Pericardium fibroblast (primary cell): ENCODE measurements at places on chromosomes 3 and 15. TPM values are rescaled to one million over a fixed set of nuclear protein-coding genes. Genes with fewer than 3 reads are reported as not detected.

PCOLCE2 gene
- total RNA-seq = 3.5 and 10.9 TPM in 2 replicates

ALCAM gene
- 35.2 and 49.6 TPM in 2 replicates for total RNA-seq

TMEM158 gene
- 27.5 and 39.8 TPM in 2 replicates for total RNA-seq

GOLGA8H gene
- total RNA-seq = not detected in 2 replicates

GNB4 gene
- total RNA-seq = 30.2 and 45.6 TPM in 2 replicates

GPR171 gene
- not detected in 2 replicates for total RNA-seq

KLF15 gene
- total RNA-seq = 28.6 and 40.0 TPM in 2 replicates

FAM107A gene
- 2.6 and 7.7 TPM in 2 replicates for total RNA-seq

CCR5 gene
- total RNA-seq = not detected in 2 replicates

C3orf52 gene
- 1.3 and 2.9 TPM in 2 replicates for total RNA-seq

RTP4 gene
- 0.35 TPM in 1 of 2 replicates, not detected in the other for total RNA-seq

ITGA11 gene
- total RNA-seq = 15.3 and 16.8 TPM in 2 replicates

ROBO1 gene
- total RNA-seq = 20.8 and 25.7 TPM in 2 replicates

GHRL gene
- total RNA-seq = not detected in 2 replicates

PRR20G gene
- not detected in 2 replicates for total RNA-seq

SLC9C1 gene
- not detected in 2 replicates for total RNA-seq
